ENCODE measurements at places on chromosomes 11 and 22.

DNA sequence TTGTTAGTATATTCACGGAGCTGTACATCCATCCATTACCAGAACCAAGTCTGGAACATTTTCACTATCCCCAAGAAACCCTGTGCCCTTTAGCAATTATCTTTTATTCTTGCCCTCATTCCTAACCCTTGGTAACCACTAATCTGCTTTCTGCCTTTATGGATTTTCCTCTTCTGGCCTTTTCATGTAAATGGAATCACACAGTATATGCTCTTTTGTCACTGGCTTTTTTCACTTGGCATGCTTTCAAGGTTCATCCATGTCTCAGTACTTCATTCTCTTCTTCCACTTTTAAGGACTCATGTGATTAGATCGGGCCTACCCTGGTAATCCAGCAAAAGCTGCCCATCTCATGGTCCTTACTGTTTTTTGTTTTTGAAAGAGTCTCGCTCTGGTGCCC is 11.0 kb upstream of the ZBTB44 start:
- no peak for DNase-seq

- no peak for DNase-seq
These were observed 6.2 kb downstream of the ST14 start for GRCh38 chr11:130165601-130166456.

DNA sequence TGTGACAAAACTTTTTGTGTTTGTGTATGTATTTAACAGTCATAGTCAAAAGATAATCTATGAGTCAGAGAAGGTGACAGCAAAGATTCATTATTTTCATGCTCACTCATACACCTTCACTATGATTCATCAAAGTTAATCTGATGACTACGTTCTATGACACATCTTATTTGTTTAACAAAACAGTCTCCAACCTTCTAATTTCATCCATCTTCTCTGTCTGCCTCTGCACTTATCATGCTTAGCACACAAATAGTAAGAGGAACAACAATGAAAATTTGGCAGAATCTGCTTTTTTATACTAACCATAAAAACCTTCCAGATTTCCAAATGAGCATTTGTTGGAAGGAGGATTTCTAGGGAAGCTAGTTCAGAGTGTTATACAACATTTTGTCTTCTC is 568.9 kb downstream of the LUZP2 start:
- no peak for DNase-seq

- no peak for DNase-seq
These were observed at the start of gene OSBPL5 for GRCh38 chr11:3165152-3165705. Gene OSBPL5 (minus strand): TSS chr11:3165310. CDS start chr11:3129148, 36,162 bp downstream.

- DNase-seq = no peak
These were observed 33.7 kb downstream of the GNB1L start for GRCh38 chr22:19820880-19821522.

- DNase-seq = no peak
These were observed 766 bp upstream of the ZNHIT2 start for GRCh38 chr11:65118097-65118837.

- no peak for DNase-seq
These were observed 810.0 kb downstream of the TBC1D22A start for GRCh38 chr22:47572443-47572842.

DNA sequence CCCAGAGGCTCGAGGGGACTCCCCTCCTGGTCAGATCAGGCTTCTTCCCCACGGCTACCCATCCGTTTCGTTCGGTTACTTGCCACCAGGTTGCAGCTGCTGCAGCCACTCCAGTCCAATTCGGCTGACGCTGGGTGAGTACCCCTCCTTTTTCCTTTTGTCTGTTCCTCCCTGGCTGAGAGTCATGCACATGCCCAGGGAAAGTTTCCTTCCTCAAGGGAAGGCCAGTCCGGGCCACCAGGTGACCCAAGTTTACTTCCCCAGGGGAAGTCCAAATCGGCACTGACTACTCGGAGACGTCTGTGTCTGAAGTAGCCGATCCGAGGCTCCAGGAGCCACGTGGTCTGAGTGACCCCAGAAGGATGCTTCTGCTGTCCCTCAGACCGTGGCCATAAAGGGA is 13.2 kb upstream of the OR56A3 start:
- no peak for DNase-seq

Data from NCI-H1092 treated with DMSO at 0.1 percent for 48 hours (cell line).